ENCODE measurements at places on chromosomes 6 and 20.

DNA sequence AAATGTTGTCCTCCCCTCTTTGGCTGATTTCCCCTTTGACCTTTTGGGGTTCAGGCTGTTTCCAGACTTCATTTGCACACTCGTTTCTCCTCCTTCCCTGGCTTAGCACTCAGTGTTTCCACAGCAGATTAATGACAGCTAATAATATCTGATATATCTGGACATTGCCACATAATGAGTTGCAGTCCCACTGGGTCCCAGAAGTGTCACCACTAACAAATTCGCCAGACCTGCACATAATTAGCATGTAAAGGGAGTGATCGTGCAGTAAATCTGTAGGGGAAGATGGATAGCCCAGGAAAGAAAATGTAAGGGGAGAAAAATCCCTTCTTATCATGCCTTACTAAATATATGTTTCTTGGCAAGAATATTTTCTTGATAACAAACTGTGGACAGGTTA, 922.1 kb downstream of the TFAP2A start:
- DNase-seq = no peak

DNA sequence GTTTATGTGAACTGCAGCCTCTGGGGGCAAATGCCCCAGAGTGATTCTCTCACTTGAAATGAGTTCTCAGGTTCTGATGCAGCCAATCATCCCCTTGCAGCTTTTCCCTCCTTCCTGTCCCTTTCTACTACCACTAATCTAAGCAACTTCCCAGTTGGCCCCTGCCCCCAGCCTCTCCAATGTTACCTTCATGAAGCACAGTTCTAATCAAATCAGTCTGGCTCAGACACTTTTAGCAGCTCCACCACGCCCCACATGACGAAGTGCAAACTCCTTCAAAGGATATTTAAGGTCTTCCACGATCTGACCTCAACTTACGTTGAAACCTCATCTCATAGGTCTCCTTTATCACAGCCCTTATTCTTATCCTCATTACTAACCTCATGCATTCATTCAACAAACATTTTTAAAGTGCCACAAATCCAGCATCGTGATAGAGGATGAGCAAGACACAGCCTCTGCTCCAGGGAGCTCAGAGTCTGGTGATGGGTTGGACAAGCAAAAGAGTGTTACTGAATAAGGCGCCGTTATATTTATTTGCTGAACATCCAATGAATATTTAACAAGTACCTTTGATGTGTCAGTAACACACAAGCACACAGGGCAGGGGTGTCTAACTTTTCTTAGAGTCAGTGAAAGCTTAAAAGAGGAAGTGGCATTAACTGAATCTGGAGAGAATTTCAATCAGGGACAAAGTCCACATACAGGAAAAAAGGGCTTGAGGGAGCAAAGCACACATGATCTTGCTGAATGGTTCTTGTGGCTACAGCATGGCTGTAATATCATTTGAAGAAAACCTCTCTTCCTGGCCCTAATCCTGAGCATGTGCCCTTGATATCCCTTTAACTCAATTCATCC, 20.4 kb upstream of the DTNBP1 start:
- no peak for DNase-seq

DNA sequence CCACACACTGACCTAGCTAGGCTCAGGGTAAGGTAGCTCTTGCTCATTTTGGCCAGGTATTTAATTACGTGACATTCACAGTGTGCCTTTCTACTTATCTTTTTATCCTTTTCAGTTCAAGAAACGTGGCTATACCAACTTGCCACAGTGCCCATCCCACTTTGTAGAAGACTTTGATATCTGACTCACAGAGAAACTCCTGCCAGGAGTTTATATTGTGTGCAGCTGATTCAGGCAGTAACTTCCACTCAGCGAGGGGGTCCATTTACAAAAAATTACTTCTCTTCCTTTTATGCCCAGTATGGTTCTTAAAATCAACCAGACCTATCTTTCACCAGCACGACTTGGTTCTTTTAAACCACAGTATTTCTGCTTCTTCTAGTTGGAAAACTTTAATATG, 75.6 kb downstream of the PRL start:
- no peak for DNase-seq

- no peak for DNase-seq
Measured at GRCh38 chr6:130934848-130935585, 107.8 kb downstream of the SMLR1 start.

DNA sequence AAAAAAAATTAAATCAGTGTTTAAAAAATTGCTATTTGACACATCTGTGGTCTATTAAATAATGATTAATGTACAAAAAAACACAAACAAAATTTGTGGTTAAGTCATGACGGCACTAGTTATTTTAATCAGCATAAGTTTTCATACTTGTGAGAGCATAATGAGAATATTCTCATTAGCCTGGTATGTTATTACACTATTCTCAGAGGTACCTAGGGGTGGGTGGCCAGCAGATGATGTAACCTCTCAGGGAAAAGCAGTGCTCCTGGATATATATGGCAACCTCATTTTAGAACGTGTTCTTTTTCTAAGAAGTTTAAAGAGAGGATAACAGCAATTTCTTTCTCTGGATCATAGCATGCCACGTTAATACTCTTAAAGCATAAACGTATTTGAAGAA, 109.2 kb downstream of the GJA1 start:
- DNase-seq = no peak

GRCh38 chr6:46491201-46491627, at the start of gene RCAN2:
Gene RCAN2 (minus strand): TSS chr6:46491449.
- DNase-seq = no peak

- no peak for DNase-seq
Measured at GRCh38 chr20:59268870-59269269, 31.5 kb upstream of the EDN3 start.

DNA sequence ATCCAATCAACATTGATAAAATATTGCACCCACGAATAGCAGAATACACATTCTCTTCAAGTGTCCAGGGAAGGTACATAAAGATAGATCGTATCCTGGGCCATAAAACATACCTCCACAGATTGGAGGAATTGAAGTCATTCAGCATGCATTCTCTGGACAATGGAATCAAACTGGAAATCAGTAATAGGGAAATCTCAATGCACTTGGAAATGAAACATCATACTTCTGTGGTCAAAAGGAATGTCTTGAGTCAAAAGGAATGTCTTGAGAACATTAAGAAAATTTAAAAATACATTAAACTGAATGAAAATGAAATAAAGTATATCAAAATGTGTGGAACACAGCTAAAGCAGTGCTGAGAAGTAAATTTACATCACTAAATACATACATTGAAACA, 138.8 kb downstream of the TFAP2A start:
- peak; percentile 33 for DNase-seq

- no peak for DNase-seq
Measured at GRCh38 chr20:47124181-47124717, 229.6 kb downstream of the EYA2 start.

GRCh38 chr6:66900133-66901083, 1193.4 kb upstream of the EYS start:
- no peak for DNase-seq

DNA sequence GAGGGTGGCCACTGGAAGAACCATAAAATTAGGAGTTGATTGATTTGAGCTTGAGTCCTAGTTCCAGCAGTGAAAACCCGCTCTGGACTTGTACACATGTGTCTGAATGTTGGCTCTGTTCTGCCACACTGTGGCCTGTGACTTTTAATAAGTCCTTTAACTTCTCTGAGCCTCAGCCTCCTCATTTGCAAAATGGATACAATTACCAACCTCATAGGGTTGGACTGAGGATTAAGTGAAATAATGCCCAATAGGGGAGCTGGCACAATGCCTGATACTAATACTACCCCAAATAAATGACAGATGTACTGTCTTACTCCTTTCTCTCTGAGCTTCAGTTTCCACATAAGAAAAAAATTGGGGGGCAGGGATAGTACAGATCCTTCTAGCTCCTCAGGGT, 92.6 kb upstream of the RIPOR2 start:
- DNase-seq = no peak

DNA sequence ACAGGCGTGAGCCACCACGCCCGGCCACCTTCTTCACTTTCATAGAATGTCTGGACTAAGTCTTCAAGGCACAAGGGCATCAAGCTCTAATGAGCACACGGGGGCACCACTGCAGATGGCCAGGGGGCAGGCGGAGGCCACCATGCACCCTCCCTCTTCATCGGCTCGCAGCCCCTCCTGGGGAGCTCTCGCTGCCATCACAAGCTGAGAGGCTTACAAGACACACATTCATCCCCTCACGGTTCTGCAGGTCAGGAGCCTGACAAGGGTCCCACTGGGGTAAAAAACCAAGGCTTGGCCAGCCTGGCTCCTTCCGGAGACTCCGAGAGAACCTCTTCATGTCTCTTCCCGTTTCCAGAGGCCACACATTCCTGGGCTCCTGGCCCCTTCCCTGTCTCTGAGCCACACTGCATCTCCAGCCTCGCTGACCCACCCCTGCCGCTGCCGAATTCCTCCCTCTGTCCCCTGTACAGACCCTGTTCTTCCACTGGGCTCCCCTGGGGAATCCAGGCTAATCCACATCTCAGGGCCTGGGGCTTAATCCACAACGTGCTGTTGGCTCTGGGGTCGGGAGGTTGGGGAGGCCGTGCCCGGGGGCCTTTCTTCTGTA, 19.8 kb downstream of the DLL1 start:
- no peak for DNase-seq

DNA sequence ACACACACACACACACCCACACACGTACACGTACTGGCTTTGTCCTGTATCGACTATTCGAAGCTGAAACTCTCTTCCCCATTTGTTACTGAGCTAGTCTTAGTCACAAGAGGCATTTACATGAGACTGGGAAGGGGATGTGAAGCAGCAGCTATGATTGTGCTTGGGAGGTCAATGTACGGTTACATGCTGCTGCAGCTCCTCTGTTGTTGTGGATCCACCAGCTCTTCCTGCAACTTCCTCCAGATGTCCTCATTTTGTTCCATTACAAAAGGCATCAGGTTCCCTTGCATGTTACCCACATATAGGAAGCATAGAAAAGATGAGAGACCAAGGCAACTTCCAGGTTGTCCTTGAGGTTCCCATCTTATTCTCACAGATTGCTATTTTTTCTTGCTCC, 612.4 kb upstream of the IMPG1 start:
- DNase-seq = no peak

GRCh38 chr20:46485431-46485830, 27.9 kb downstream of the ZNF334 start:
- DNase-seq = no peak

DNA sequence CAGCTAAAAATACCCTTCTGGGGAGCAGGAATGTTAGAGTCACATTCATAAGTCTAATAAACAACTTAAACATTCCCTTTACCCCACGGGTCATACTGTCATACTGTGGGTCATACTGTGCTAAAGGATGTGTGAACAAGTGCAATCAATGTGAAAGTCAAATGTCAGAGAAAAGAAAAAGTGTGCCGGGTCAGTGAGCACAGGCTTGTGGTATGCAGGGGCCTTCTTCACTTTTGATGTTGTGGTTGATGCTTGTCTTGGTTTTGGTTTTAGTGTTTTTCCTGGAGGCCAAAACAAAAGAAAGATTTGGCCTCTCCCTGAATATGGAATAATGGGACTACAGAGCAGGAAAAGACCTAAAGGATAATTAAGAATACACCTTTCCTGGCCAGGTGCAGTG, 267.9 kb upstream of the PLN start:
- DNase-seq = no peak
